ENCODE measurements at places on chromosomes 11 and 22.

DNA sequence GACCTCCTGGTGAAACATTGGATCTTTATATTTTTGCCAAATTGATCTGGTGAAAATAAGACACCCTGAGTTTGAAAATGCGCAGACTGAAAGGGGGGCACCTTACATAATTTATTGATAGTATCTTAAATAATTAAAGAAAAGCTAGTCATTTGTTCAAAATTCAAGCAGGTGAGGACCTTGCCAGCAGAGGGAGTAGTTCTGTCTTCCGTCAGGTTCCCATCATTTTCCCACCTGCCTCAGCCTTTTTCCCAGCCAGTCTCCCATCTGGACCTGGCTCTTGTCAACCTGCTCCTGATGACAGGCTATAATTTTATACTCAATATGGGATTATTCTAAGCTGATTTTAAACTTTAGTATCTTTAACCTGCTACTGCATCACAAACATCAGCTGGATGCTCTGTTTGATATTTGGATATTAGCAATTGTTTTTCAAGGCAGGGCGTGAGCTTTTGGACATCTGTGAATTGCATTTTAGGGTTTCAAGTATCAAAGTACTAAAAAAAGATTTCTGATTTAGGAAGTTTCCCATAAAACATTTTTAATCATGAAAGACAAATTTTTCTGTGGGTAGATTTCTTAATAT lies 132.0 kb downstream of the ELP4 start:
- no peak for DNase-seq

DNA sequence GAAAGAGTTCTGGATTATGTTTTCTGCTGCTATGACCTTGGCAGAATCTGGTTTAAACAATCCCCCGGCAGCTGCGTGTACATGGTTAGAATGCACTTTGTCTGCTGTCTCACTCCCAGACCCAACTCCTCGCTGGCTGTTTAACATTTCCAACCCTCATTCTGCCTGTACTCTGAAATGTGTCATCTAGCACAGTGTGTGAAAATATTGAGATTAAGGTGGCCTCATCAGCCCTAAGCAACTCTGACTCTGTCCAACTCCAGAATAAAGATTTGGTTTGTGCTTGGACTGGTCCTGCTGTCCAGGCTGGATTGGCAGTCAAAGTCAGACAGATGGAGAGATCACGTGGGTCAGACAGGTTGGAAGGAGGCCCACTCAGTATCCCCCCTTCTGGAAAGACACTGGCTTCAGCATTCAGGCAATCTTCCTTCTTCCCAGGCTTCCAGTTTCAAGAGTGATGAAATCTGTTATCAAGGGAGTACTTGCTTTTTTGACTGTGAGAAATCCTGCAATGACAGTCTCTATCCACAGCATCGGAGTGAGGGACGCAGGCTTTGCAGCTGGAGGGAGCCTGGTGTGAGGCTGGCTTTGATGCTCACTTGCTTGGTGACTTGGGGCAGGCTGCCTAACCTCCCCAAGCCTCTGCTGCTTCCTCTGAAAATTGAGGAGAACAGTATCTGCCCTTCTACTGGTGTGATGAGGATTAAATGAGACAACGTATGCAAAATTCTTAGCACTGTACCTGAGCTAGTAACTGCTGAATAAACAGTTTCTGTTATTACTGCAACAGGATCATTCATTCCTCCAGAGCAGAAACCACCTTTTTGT lies 29.8 kb downstream of the ABTB2 start:
- no peak for DNase-seq

- no peak for DNase-seq
Observed at GRCh38 chr11:80958361-80958760, 1517.5 kb upstream of the TENM4 start.

DNA sequence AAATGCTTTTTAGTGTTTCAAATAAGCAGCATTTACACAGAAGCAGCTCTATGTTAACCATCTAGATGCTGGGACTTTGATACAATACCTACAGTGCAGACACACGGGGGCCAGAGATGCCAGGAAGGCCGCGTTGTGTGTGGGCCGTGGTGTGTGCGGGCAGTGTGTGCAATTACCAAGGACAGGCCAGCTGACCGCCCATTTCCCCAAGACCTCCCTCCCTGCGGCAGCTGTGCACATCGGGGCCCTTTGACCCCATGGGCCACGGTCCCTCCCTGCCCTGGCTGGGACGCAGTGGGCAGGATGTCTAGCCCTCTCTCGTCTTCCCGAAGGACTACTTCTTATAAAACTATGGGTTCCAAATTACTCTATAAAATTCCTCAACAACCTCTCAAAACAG lies 38.4 kb downstream of the CLTCL1 start:
- no peak for DNase-seq
